SK-N-DZ (cell line): ENCODE measurements at places on chromosomes 1 and 21.

- DNase-seq = no peak
Measured at GRCh38 chr21:17794518-17795145, 24.5 kb downstream of the C21orf91 start.

- no peak for DNase-seq
Measured at GRCh38 chr1:8625491-8625890, 191.9 kb downstream of the RERE start.

DNA sequence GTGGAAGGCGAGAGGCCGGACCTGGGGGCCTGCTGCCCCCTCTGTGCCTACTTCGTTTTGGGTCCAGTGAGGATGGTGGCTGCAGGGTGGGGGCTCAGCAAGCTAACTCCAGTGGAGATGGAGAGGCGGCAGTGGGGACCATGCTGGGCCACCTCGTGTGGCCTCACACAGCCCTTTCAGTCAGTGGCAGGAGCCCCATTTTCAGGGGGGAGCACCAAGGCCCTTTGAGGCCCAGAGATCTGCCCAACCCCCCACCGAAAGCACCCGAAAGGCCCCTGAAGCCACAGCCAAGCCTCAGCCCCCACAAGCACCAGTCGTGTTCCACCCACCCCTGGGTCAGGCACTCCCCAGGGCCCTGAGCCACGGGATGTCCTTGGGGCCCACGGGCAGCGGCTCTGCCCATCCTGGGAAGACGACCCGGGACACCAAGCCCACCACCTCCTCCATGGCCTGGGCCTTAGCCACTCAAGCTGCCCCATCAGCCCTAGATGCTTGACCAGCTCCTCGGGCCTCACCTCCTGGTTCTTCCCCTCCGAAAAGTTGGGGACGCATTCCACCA is 345 bp downstream of the FTCD start:
- DNase-seq = no peak

- DNase-seq = no peak
Measured at GRCh38 chr1:218718977-218719376, 373.8 kb downstream of the TGFB2 start.

- DNase-seq = peak; percentile 77
Measured at GRCh38 chr1:212665241-212666115, 34.2 kb downstream of the BATF3 start.

DNA sequence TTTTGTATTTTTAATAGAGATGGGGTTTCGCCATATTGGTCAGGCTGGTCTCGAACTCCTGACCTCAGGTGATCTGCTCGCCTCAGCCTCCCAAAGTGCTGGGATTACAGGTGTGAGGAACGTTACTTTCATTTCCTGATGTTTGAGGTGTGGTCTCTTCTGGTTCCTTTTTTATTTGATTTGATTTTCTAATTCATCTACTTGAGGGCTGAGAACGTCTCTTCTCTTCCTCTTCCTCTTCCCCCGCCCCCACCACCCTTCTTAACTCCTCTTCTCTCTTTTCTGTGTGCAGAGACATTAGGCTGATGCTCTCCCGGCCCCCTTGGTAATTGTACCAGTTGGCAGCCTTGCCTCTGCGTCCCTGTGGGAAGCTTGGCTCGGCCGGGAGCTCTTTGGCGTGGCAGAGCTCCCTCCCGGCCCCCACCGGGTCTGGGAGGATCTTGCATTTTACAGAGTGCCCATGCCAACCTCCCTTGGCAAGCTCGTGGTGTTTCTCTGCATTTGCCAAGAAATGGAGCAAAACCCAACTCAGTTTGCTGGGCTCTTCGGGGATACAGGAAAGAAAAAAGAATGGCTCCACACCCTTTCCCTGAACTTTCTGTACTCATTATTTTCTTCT is 19.9 kb downstream of the CRYAA start:
- DNase-seq = no peak

GRCh38 chr1:49465486-49466185 is 558.1 kb downstream of the AGBL4 start:
- DNase-seq = no peak

DNA sequence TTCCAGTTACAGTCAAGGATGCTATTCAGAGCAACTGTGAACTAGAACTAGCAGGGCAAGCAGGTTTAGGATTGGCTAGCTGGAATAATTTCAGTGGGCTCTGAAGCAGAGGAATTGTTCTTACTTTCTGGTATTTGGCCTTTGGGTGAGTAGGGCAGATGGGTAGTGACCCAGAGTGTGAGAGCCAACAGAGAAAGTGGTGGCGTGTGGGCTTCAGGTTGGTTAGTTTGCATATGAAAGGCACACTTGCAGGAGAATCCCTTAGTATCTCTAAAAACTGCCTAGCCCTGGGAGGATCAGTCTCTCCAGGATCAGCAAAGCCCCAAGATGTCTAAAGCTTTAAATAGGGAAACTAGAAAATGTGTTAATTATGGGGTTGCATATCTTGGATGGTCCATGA is 67.6 kb upstream of the LRRC8B start:
- DNase-seq = no peak

- DNase-seq = no peak
Measured at GRCh38 chr21:42818328-42818749, 61.0 kb downstream of the WDR4 start.

- DNase-seq = no peak
Measured at GRCh38 chr21:44082648-44083440, 24.4 kb upstream of the PWP2 start.

GRCh38 chr1:19469004-19469403 is 16.3 kb downstream of the CAPZB start:
- DNase-seq = no peak

GRCh38 chr1:169848456-169848855 is 45.2 kb downstream of the SCYL3 start:
- no peak for DNase-seq

GRCh38 chr1:226029093-226029496 is 30.0 kb upstream of the SDE2 start:
- DNase-seq = no peak

DNA sequence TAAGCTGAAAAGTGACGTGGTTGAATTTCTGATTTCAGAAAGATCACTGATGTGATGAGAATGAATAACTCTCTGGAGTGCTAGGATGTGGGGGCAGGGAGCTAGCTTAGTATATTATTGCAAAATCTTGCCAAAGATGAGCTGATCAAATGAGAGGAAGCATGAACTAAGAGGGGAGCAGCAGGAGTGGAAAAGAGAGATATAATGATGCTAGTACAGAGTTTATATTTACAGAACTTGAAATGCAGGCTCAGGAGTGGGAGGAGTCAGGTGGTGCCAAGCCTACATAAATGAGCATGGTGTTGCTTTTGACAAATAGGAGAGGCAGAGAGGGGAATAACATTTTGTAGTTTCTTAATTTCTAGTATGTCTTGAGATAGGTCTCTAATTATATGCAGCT is 38.1 kb upstream of the NBL1 start:
- DNase-seq = no peak

DNA sequence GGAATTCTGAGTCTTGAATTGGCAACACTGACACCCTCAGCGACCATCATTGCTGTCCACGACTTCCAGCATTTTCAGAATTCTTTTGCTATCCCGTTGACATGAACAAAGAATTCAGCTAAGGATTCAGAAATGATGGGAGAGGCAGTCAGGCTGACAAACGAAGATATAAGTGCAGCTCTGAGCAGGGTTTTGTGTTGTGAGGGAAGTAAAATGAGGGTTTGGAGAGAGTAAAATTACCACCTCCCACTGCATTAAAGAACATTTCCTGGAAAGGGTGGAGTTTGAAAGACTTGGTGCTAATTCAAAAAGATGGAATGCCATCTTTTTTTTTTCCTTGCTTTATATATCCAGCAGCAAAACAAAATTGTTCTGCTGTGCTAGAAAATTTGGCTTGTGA is 4.9 kb upstream of the ELK4 start:
- DNase-seq = no peak

- no peak for DNase-seq
Measured at GRCh38 chr1:213251972-213252371, 200.9 kb downstream of the RPS6KC1 start.

DNA sequence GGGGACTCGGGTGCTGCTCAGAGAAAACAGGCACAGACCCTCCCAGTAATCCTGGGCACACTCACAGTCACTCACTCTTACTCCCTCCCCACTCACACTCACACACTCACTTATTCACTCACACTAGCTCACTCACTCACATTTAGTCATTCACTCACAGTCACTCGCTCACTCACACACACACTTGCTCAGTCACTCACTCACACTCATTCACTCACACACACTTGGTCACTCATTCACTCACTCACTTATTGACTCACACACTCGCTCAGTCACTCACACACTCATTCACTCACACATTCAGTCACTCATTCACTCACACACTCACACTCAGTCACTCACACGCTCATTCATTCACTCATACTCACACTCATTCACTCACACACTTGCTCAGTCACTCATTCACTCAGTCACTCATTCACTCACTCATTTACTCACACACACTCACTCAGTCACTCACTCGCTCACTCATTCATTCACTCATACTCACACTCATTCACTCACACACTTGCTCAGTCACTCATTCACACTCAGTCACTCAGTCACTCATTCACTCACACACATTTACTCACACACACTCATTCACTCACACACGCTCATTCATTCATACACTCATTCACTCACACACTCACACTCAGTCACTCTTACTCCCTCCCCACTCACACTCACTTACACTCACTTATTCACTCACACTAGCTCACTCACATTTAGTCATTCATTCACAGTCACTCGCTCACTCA is 164.2 kb upstream of the C1orf174 start:
- DNase-seq = no peak

DNA sequence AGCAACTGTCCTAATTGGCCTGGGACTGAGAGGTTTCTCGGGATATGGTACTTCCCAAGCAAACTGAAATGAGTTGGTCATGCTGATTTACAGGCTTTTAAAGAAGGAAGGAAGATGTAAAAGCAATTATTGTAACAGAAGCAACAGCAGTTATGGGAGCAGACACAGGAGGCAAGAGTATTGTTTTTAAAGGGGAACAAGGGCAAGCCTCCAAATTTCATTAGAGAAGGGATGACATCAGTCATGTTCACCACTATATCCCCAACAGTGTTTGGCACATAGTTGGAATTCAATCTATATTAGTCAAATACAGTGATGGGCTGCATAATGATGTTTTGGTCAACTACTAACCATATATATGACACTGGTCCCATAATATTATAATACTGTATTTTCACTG is 46.0 kb upstream of the JUN start:
- no peak for DNase-seq

DNA sequence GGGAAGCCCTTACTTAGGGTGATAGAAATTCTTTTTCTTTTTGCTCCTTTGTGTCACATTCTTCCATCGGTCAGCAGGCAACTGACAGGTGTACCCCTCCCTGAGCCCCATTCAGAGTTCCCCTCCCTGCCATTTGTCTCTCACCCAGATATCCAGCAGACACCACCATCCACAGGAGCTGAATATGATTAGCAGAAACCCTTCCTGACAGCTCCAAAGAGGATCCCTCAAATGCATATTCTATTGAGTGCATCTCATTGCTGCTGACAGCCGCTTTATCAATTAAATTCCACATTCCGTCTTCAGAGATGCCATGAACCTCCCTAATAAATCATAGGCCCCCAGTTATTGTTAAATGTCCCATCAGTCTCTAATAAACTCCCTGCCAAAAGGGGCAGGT is 6.1 kb upstream of the DDX20 start:
- peak; percentile 23 for DNase-seq

GRCh38 chr1:175182201-175182746 is 10.3 kb downstream of the KIAA0040 start:
- DNase-seq = no peak

DNA sequence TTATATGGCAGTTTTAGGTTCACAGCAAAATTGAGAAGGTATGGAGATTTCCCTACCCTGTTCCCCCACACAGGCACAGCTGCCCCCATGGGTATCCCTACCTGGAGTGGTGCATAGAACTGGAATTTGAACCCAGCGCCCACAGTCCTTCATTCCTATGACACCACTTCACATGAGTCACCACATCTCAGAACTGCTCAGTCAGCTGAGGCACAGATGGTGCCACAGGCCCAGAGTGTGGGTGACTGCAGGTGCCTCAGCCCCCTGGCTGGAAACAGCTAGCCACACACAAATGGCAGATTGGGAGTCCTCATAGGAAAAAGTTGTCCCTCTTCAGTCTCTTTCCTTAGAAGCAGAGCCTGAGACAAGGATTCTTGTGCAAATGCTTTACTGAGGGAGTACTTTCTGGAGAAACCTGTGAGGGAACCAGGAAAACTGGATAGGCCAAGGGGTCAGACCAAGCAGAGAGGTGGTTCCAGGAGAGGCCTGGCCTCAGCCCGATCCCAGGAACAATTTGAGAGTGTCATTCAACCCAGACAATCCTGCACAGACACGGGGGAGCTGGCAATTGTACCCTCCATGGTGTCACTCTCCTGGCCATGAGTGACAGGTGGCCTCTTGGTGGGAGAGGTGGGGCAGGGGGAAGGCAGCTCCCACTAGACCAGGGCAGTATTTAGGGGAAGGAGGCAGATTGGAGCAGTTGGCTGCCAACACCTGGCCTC is 6.9 kb downstream of the PLA2G2D start:
- no peak for DNase-seq

- DNase-seq = no peak
Measured at GRCh38 chr1:210335001-210335400, 6.3 kb downstream of the HHAT start.

DNA sequence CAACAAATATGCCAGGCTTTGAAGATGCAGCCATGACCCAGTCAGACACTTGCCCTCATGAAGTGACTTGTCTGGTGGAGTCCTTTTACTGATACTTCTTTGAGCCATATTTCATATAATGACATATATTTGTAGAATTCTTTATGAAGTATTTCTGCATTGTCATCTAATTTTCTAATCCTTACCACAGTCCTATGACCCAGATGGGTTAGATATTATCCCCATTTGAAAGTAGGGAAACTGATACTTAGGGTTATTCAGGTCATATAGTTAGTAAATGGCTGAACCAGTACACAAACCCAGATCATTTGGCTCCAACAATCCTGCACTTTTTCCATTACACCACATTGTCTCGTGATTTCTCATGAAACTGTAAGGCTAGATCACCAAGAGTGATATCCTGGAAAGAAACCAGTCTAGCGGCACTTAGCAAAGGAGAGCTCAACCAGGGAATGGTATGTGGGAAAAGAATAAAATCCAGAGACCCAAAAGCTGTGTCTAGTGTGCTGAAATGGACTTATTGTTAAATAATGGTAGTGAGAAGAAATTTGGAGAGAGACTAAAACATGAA is 49.6 kb downstream of the ZFYVE9 start:
- no peak for DNase-seq
